ENCODE measurements at places on chromosomes 3 and 15. TPM values are rescaled to one million over a fixed set of nuclear protein-coding genes. Genes with fewer than 3 reads are reported as not detected.

The IL5RA gene
- 1.1 TPM for polyA plus RNA-seq

The DCLK3 gene
- polyA plus RNA-seq, result not detected

The CLDN16 gene
- not detected for polyA plus RNA-seq

The TRPM1 gene
- not detected for polyA plus RNA-seq

The RETNLB gene
- polyA plus RNA-seq, result not detected

The ZNF774 gene
- not detected for polyA plus RNA-seq

The LRRC58 gene
- 8.8 TPM for polyA plus RNA-seq

DNA sequence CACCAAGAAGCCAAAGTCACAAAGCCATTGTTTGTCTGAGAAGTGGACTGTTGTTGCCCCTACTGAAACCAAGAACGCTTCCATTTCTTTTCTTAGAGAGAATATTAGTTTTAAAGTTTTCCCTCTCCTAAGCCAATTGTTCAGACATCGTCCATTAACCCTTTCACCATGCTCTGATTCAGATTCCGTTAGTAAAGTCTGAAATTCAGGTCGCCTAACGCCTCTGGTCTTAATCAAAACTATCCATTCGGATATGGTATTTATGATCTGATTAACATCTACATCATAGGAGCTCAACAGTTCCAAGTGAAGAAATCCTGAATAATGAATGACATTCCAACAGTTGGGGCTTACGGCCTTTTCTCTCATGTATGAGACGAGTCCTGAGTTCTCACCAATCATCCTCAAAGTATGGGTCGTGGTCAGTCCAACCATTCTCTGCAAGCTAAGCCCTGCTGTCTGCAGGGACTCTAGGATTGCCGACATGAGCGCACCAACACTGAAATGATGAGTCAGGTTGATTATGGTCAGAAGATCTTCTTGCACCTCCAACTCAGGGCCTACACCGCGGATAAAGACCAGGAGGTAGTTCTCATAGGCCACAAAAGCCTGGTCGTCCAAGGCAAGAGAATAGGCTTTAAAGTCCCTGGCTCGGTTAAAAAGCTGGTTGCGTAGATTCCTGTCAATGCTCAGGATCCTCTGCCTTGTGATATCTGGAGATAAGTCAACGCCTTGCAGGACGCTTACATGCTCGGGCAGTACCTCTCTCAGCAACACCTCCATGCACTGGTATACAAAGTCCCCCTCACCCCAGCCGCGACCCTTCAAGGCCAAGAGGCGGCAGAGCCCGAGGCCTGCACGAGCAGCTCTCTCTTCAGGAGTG lies 767 bp downstream of the EPM2AIP1 start:
- DNase-seq, result no peak

DNA sequence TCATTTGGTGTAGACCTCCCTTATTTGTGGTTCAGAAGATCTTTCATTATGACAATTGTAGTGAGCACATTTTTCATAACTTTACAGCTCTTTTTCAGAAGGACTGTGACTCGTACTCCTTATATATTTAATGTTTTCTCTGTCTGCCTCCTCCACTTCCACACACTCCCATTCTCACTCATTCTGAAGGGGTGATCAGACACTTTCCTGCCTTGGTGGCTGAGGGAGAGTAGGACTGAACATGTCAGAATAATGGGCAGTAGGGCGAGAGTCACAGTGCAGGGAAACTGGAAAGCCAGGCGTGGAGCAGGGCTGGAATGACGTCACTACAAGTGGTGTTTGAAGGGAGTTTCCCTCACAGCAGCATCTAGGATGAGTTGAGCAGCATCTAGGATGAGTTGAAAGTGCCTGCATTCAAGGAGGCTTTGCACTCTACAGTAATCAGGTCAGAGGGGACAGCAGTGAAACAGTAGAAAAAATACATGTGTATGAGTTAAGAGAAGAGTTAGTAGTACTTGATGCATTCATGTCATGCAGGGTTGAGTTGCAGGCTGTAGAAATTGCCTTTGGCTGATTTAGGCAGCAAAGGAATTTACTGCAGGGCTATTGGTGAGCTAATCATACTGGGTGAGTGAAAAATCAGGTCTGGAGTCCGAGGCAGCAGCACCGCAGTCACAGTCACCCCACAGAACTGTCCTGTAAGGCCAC lies 36.3 kb upstream of the FBXL22 start:
- DNase-seq, result no peak

DNA sequence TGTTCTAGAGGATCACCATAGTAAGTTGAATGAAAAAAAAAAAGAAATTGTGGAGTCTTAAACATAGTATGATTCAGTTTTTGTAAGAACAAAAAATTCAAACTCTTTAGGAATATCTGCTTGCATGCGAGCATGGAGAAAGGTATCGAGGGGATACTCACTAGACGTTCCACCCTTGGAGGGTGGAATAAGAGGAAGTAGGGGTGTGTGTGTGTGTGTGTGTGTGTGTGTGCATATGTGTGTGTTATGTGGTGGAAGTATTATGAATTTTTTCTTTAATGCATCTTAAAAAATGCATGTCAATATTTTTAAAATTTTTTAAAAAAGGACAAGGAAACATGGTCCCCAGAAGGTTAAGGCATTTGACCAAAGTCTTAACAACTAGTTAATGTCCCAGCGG lies 26.5 kb upstream of the SIAH2 start:
- DNase-seq, result no peak

DNA sequence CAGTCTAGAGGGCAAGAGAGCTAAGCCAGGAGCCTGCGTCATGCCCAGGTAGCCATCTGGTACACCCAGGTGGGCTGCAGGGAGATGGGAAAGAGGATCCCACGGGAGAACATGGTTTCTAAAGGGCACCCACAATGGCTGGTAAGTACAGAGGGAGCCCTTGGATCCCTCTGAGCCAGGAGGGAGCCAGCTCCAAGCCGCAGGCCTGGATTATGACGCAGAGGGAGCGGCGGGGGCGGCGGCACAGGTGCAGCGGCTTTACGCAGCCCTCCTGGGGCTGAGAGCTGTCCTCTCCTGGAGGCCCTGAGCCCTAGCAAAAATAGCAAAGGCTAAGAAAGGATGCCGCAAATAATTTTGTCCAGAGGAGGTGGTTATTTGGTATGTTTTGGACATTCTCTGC lies 2.8 kb downstream of the CAV3 start:
- DNase-seq, result no peak

DNA sequence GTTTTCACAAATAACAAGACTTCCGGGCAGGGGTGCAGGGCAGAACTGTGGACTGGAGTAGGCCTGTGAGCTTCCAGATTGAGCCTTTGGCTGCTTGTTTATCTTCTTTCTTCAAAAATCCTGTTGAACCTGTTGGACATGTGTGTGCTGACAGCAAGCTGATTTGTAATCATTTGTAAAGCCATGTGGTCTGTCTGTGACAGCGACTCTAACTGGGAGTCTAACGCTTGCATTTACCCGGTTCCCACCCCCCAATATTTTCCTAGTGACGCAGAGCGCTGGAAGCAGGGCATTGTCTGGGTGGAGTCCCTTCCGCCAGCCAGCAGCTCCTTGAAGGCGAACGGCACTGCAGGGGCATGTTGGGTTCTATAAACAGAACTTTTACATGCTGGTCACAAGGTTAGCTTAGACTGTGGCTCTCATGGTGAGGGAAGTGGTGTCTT lies 85.7 kb upstream of the MYZAP start:
- DNase-seq, result no peak

- no peak for DNase-seq
Measured at GRCh38 chr15:45106002-45106790, 7.8 kb downstream of the DUOX2 start.

- DNase-seq, result no peak
Measured at GRCh38 chr3:133113526-133113925, 75.3 kb downstream of the TMEM108 start.

DNA sequence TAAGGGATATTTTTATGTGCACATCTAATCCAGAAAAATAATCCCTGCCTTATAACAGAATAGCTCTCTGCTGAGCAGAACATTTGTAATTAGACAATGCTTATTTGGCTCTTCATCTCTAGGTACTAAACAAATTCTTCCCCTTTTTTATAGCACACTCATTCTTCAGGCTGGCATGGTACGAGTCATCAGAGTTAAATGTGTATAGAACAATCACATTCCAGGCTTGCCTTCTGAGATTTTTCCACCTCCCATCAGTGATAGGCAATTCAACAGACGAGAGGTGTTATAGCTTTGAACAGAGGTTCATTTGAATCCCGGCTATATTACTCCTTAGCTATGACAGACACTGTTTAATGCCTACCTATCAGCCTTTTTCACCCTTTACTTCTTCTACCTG lies 21.4 kb upstream of the SPPL2A start:
- DNase-seq, result no peak

GRCh38 chr15:35136321-35137189 lies 51.5 kb upstream of the NANOGP8 start:
- DNase-seq, result no peak

Measured in CD4-positive, alpha-beta memory T cell (primary cell).